T-helper 1 cell treated with Interleukin-12 subunit alpha and Interleukin-12 subunit beta and Interleukin-4 antibody, amounts not matched to agents 30 ng/mL and 1 ng/mL, for 36 hours (primary cell): ENCODE measurements at places on chromosomes 3 and 15. TPM values are rescaled to one million over a fixed set of nuclear protein-coding genes. Genes with fewer than 3 reads are reported as not detected.

The PLA2G4F gene
- total RNA-seq: not detected in 2 replicates

The DNASE1L3 gene
- not detected in 2 replicates for total RNA-seq

The IQCF5 gene
- not detected in 2 replicates for total RNA-seq

The CACNA2D2 gene
- total RNA-seq: 1.7 and 1.8 TPM in 2 replicates

The NCEH1 gene
- 8.8 and 10.8 TPM in 2 replicates for total RNA-seq

The FAM107A gene
- total RNA-seq: not detected in 2 replicates

The APOD gene
- 1.4 and 2.5 TPM in 2 replicates for total RNA-seq

The SCAANT1 gene
- total RNA-seq: not detected in 2 replicates

The PAK6 gene
- total RNA-seq: 0.22 and 0.37 TPM in 2 replicates

The SLC49A4 gene
- 2.5 and 3.4 TPM in 2 replicates for total RNA-seq

The GOLGA6L24 gene
- total RNA-seq: not detected in 2 replicates

The C2CD4A gene
- total RNA-seq: not detected in 2 replicates

The MUC20 gene
- 7.0 and 9.6 TPM in 2 replicates for total RNA-seq

The PIGZ gene
- 1.4 and 2.2 TPM in 2 replicates for total RNA-seq

The RPL32 gene
- total RNA-seq: 1,560 and 1,604 TPM in 2 replicates

The LDHAL6B gene
- total RNA-seq: not detected in 2 replicates

The SLC22A13 gene
- total RNA-seq: 0.71 and 0.78 TPM in 2 replicates

The GXYLT2 gene
- 0.51 TPM in 1 of 2 replicates, not detected in the other for total RNA-seq

The EIF4A2 gene
- total RNA-seq: 359 and 368 TPM in 2 replicates

The GOLIM4 gene
- total RNA-seq: 2.8 and 3.4 TPM in 2 replicates

The TTBK2 gene
- 15.2 and 16.0 TPM in 2 replicates for total RNA-seq

The NGLY1 gene
- total RNA-seq: 57.7 and 61.7 TPM in 2 replicates

The ADAM10 gene
- total RNA-seq: 171 and 173 TPM in 2 replicates

The SLCO3A1 gene
- total RNA-seq: 35.2 and 39.5 TPM in 2 replicates

The FBXO40 gene
- total RNA-seq: not detected in 2 replicates

The CAMK1 gene
- total RNA-seq: 22.6 and 26.2 TPM in 2 replicates

The AGTR1 gene
- total RNA-seq: not detected in 2 replicates

The IVD gene
- 39.0 and 41.4 TPM in 2 replicates for total RNA-seq

The POPDC2 gene
- total RNA-seq: 2.0 and 2.3 TPM in 2 replicates

The EIF4E3 gene
- total RNA-seq: 61.6 and 64.2 TPM in 2 replicates

The MAGEL2 gene
- total RNA-seq: not detected in 2 replicates

The RPP25 gene
- total RNA-seq: 5.4 and 6.0 TPM in 2 replicates

The ZNF80 gene
- total RNA-seq: 0.32 and 0.39 TPM in 2 replicates

The CCDC80 gene
- 0.25 and 0.44 TPM in 2 replicates for total RNA-seq

The PRSS50 gene
- not detected in 2 replicates for total RNA-seq

The PLCH1 gene
- 0.71 and 0.88 TPM in 2 replicates for total RNA-seq

The HRH1 gene
- 0.12 and 0.17 TPM in 2 replicates for total RNA-seq

The NECTIN3 gene
- total RNA-seq: 6.0 and 6.2 TPM in 2 replicates

The TSC22D2 gene
- 17.9 and 18.1 TPM in 2 replicates for total RNA-seq

The SPINK8 gene
- not detected in 2 replicates for total RNA-seq

The RARRES1 gene
- not detected in 2 replicates for total RNA-seq

The CPOX gene
- 77.6 and 81.3 TPM in 2 replicates for total RNA-seq

The CLDN16 gene
- total RNA-seq: not detected in 2 replicates

The NRROS gene
- 33.1 and 34.7 TPM in 2 replicates for total RNA-seq

The BFSP2 gene
- 0.44 and 0.47 TPM in 2 replicates for total RNA-seq

The SNTN gene
- not detected in 2 replicates for total RNA-seq

The GPX1 gene
- 120 TPM in 2 replicates for total RNA-seq

The HHLA2 gene
- 3.3 and 3.4 TPM in 2 replicates for total RNA-seq

The TRH gene
- total RNA-seq: not detected in 2 replicates

The ATP11B gene
- total RNA-seq: 112 and 115 TPM in 2 replicates

The SNRPA1 gene
- 104 and 114 TPM in 2 replicates for total RNA-seq

The ZNF501 gene
- 1.2 and 2.5 TPM in 2 replicates for total RNA-seq

The SGO1 gene
- 22.1 and 24.0 TPM in 2 replicates for total RNA-seq

The SI gene
- total RNA-seq: not detected in 2 replicates

The BUB1B gene
- total RNA-seq: 49.9 and 54.8 TPM in 2 replicates

The SLC2A2 gene
- not detected in 2 replicates for total RNA-seq

The FEZF2 gene
- total RNA-seq: not detected in 2 replicates

The RGMA gene
- 0.07 TPM in 1 of 2 replicates, not detected in the other for total RNA-seq
